DMS79 (cell line): ENCODE measurements at places on chromosomes 16 and 17.

DNA sequence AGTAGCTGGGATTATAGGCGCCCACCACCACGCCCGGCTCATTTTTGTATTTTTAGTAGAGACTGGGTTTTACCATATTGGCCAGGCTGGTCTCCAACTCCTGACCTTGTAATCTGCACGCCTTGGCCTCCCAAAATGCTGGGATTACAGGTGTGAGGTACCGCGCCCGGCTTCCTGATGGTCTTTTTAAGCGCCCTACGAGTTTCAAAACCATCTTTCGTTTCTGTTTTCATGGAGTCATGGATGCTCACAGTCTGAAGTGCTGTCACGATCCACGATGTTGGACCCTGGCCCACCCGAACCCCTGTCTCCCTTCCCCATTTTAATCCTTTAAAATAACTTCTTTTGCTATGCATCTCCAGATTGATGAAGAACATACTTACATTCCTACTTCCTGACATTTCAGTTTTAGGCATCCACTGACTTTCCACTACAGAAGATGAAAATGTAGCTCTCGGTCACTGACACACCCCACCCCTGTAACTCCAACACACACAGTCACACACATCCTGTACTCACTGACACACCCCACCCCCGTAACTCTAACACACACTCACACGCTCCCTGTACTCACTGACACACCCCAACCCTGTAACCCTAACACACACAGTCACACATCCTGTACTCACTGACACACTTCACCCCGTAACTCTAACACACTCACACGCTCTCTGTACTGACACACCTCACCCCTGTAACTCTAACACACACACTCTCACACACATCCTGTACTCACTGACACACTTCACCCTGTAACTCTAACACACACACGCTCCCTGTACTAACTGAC, 22.6 kb upstream of the WDR45B start:
- DNase-seq, result no peak

DNA sequence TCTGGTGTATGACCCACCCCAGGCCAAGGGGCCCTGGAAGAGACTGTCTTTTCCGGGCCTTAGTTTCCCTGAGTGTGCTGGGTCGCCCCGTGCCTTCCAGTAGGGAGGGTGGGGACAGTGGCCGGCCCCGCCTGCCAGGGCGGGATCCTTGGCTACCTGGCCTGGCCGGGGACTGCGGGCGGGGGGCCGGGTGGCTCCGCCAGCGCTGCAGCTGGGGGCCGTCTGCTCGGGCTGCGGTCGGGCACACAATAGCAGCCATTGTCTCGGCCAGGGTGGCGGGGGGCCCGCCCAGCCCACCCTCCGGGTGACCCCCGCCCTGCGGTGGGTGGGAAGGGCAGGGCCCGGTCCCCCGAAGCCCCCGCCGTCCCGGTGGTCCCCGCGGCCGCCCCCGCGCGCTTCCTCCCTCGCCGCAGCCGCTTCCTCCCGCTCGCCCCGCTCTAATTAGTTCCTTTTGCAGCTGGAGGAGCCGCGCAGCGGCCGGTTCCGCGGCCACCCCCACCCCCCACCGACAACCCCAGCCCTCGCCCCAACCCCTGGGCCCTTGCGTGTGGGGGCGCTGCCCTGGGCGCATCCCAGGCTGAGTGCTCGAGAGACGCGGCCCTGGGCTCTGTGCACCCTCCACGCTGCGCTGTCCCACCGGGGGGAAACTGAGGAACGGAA, 11.6 kb downstream of the GLIS2 start:
- DNase-seq, result no peak

DNA sequence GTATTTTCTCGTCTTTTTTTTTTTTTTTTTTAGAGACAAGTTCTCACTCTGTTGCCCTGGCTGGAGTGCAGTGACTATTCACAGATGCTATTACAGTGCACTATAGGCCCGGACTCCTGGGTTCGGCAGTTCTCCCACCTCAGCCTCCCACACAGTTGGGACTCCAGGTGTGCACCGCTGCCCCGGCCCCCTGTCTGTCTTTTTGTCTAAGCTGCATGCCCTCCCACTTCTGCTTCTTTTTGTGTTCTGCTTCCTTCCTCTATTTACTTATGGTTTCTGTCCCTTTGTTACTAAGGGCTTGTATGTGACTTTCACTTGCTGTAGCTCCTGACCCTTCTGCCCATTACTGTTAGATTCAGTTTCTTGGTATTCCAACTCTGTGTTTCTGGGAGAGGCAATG, 20.5 kb downstream of the SLC7A6 start:
- DNase-seq, result no peak

- DNase-seq, result no peak
Observed at GRCh38 chr17:38451840-38452529, 23.7 kb downstream of the ARHGAP23 start.

- DNase-seq, result no peak
Observed at GRCh38 chr17:39701012-39701783, 1.3 kb downstream of the ERBB2 start.

DNA sequence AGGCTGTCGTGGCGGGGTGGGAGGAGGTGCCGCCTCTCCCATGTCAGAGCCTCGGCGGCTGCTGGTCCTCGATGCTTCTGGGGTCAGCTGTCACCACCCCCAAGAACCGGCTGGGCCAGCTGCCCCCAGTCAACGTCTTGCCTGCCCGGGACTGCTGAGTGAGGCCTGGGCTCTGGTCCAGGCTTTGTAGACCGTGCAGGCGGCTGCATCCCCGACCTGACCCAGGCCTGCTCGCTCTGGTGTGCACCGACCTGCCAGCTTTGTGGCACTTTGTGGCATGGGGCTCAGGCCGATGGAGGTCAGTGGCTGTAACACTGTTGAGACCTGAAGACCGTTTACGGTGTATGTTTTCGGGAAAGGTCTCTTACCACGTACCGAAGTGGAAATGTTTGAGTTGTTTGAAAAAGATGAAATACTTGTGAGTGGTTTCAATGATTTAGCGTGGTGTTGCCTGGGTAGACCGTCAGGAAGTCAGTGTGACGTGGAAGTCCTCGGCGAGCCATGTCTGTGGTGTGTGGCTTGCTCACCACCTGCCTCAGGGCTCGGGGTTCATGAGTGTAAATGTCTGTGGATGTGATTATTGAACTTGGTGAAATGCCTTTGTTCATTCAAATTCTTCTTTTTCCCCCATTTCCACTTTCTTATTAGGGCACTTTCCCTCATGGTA, 53.2 kb upstream of the ZNF750 start:
- no peak for DNase-seq

- no peak for DNase-seq
Observed at GRCh38 chr17:15081008-15081407, 184.1 kb downstream of the PMP22 start.

DNA sequence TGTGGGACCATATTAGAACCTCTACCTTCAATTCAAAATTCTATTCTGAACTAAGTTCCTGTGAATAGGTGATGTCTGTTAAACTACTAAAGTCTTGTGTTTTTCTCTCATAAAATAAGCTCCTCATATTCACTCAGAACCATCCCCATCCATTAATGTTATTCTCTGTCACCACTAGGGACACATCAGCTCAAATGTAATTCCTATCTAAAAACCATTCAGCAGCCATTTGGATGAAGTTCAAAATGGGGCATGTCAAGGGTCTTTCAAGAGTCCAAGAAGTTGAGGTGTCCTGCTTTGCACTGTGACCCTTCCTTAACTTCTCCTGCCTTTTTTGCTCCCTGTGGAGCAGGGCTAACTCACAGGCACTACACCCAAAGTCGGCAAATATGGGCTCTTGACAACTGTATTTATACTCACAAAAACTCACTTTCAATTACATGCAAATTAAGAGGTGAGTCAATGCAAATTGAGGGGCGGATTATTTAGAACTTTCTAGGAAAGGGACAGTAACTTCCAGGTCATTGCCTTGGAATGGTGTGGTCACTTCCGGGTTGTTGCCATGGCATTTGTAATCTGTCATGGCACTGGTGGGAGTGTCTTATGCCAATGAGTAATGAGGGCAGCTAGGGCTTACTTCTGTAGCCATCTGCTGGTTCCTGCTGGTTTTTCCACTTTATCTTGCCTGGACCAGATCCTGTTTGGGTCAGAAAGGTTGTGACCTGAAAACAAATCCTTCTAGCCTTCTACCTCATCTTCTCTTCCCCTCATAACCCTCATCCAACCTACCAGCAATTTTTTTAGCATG, 128.2 kb upstream of the COX10 start:
- no peak for DNase-seq

DNA sequence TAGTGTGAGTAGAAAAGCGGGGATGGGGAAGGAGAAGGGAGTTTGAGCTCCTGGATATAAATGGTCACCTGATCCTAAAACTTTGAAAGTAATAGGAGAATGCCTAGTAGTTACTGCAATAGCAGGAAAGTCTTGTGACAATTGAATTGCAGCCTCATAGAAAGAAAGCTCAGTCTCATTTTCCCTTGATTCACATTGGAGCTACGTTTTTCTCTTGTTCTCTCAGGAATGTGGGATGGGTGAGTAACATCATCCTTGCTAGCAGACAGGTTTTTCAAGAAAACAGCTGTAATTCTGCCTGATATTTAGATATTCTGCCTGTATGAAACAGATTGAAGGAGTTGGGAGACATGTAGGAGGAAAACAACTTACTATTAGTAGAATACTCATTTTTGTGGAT, 25.3 kb downstream of the SF3B3 start:
- DNase-seq, result no peak

DNA sequence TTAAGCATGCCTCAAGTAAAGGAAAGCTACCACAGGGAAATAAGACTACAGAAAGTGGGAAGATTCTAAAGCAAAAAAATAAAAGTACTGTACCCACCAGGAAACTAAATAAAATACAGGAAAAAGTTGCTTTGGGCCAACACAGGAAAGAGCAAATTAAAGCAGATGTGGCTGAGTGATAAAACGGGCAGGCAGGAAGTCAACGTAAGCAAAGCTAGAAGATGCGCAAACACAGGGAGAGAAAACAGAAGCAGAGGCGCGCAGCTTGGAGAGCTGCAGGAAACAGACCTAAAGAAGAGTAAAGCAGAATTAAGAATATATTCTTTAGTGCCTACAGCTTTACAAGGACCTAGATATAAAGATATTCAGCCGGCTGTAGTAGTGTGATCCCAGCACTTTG, 21.7 kb downstream of the USP36 start:
- DNase-seq, result no peak

DNA sequence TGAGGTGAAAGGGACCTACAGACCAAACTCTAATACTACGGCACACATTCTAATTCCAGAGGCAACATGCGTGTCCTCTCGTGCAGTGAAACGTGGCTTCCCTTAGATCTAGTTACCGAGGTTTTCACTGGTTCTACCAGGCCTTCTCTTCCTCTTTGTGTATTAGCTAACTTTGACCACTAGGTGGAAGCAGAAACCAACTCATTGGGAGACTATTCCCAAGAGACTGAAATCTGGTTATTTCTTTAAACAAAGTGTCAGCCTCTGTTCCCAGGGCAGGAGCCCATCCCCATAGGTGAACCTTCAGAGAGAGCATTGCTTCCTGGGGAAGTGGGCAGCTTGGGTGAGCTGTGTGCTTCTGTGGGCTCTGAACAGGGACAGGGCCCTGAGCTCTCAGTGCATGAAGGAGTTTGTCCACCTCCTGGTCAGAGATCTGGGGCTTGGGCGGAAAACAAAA, 19.7 kb upstream of the RCVRN start:
- no peak for DNase-seq

DNA sequence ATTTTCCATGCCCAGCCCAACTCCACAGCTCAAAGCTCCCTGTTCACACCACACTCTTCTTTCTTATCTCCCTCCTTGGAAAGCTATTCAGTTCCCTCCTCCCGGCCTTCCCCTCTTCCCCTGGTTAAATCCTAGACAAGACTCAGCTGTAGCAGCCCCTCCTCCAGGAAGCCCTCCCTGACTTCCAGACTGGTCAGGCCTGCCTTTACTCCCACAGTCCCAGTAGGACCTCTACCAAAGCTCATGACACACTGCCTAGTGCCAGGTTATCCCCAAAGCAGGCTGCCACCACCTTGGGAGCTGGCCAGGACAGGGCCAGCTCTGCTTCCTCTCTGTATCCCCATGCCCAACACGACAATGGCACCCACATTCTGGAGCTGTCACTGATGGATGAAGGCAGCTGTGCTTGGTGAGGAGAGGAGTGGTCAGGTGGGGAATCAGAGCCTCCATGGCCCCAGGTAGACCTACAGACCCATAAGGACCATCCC, 50.0 kb downstream of the BEAN1 start:
- DNase-seq, result no peak

- no peak for DNase-seq
Observed at GRCh38 chr16:55622930-55623561, 32.7 kb upstream of the SLC6A2 start.

DNA sequence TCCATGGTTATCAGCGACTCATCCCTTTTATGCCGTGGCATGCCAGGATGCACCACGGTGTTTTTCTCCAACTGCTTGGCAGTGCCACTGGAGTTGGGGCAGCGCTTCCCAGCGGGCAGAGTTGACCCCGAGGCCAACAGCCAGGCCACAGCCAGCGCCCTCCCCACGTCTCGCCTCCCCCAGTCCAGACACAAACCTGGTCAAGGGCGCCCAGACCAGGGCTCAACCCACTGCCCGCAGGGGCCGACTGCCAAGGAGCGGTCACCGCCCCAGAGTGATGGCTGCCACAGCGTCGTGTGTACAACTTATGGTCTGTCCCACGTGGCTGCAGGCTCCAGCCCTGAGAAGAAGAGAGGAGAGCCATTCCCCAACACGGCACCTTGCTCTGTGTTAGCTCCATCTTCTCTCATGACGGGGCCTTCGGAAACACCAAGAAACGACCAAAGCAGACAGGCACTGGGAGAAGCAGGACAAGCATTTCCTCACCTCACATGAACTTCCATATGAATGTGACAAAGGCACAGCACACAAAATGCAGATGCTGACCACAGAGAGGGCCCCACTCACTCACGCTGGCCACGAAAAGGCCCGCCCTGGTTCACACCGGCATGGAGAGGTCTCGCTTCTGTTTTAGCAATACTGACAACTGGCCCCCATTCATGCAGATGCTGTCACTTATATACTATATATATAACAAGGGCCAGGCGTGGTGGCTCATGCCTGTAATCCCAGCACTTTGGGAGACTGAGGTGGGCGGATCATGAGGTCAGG, 27.0 kb downstream of the AXIN1 start:
- no peak for DNase-seq

GRCh38 chr17:30921544-30922196, at the start of gene ADAP2:
TSS of gene ADAP2 (plus strand) at chr17:30921945. CDS start at chr17:30922015, 70 bp downstream.
- no peak for DNase-seq

GRCh38 chr16:30805370-30806169, 18.6 kb upstream of the ZNF629 start:
- peak; percentile 68 for DNase-seq

DNA sequence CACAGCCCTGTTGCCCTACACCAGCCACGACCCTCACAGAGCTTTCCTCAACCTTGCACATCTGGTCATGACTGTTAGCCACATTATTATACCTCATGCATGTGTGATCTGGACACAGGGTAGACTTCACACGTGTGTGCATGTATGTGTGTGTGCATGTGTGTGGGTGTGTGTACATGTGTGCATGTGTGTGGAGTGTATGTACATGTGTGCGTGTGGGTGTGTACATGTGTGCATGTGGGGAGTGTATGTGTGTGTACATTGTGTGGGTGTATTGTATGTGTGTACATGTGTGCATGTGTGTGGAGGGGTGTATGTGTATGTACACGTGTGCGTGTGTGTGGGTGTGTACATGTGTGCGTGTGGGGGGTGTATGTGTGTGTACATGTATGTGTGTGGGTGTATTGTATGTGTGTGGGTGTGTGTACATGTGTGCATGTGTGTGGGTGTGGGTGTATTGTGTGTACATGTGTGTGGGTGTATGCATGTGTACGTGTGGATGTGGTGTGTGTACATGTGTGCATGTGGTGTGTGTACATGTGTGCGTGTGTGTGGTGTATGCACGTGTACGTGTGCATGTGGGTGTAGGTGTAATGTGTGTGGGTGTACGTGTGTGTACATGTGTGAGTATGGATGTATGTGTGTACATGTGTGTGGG, 130.2 kb downstream of the C16orf95 start:
- DNase-seq, result no peak

GRCh38 chr16:84565669-84566495, 52.0 kb downstream of the COTL1 start:
- DNase-seq, result no peak
